ENCODE measurements at places on chromosomes 4 and X.

- no peak for DNase-seq
Observed at GRCh38 chr4:7206911-7207567, 14.7 kb downstream of the SORCS2 start.

- DNase-seq: no peak
Observed at GRCh38 chr4:188107931-188108843, 1.2 kb downstream of the TRIML2 start.

- no peak for DNase-seq
Observed at GRCh38 chr4:57504139-57504538, 394.0 kb upstream of the IGFBP7 start.

- no peak for DNase-seq
Observed at GRCh38 chr4:47686294-47686872, 151.5 kb downstream of the CORIN start.

GRCh38 chrX:64229154-64229553, 1.3 kb downstream of the ASB12 start:
- no peak for DNase-seq

GRCh38 chr4:18691431-18692200, 670.1 kb upstream of the LCORL start:
- no peak for DNase-seq

DNA sequence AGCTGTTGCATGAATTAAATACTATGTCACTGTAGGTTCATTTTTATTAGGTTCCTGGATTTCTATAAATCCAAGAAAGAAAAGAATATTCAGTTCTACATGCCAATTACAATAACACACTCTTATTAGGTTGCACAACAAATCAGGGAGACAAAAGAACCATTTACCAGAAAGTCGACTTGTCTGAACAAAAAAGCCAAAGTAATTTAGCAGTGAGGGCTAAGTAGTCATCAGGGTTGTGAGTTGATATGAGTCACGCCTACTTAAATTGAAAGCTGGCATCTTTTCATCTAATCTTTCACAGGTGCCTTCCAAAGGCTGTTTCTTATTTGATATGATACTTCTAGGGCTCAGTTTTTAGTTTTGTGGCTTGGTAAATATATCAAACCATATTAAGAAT, 25.4 kb upstream of the GNRHR start:
- peak; percentile 0 for DNase-seq

DNA sequence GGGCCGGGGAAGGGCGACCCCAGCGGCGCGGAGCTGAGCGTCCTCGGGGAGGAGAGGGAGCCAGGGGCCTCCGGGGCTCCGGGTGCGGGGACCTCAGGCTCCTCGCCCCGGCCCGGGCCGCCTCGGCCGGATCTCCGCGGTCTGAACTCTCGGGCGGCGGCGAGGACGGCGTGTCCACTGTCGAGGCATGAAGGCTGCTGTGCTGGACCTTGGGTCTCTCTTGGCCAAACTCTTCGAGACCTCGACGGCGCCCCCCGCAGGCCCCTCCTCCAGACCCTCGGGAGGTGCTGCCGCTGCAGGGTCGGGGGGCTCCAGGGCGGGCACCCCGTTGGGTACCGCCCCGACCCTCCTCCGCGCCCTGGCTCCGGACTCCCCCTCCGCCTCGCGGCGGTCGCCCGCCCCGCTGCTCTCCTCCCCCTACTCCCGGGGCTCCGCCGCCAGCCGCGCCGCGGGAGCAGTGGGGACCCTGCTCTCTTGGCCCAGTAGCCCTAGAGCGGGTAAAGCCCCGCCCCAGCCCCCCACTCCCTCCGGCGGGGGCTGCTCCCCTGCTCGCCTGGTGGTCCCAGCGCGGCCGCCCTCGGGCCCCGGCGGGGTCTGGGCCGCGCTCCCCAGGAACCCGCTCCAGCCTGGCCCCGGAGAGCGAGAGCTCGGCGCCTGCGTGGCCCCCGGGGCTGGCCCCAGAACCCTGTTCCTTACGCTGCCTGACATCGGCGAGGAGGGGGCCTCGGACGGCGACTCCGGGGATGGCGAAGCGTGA, 564 bp downstream of the FAM149A start:
- DNase-seq: no peak

- DNase-seq: no peak
Observed at GRCh38 chr4:153122855-153123254, 81.4 kb upstream of the TRIM2 start.

Measured in NCI-H2107 (cell line).